ENCODE measurements at places on chromosomes 1 and 21.

DNA sequence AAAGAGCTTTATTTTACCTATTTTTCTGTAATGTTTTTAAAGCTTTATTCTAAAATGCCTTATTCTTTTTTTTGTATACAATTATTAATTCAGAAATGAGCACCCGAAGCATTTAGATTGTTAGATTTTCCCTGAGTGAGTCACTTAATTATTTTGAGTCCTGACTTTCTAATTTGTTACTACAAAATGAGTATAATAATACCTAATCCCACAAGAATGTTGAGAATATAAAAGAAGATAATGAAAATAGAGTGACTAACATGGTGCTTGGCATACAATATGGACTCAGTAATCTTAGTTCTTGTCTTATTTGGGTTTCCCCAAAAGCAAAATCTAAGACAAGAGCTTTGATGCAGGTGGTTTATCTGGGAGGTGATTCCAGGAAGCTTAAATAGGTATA, 142.2 kb downstream of the LHX8 start:
- DNase-seq, result no peak

GRCh38 chr1:178645808-178646200, 79.2 kb upstream of the RALGPS2 start:
- no peak for DNase-seq

- DNase-seq, result no peak
These were observed 1512.0 kb upstream of the PRMT6 start for GRCh38 chr1:105544475-105544874.

DNA sequence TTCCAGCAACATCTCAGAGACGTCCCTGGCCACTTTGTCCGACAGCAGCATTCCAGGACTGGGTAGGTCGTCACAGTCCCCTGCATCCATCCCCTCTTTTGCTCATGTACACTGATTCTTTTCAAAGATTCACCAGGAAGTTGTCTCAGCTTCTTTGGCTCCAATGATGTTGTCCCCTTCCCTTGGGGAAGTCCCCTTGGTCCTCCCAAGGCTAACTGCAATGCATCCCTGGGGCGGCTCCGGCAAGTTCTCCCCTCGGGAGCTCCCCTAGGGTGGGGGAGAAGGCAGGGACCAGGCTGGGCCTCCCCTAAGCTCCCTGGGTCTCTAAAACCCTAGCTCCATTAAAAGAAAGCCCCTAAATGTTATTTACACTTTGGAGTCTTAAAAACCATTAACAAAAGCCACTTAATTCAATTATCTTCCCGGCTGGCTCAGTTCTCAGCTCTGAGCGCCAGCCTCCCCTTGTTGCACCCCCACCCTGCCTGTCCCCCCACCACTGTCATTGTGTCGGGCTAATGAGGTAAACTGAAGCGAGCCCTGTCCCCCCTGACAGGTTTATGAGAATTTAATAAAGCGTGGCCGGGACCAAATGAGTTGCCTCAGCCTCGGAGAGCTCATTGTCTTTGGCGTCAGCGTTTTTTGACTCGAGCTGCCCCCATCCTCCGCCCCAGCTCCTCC, 25.3 kb downstream of the KNCN start:
- DNase-seq, result no peak

GRCh38 chr1:150182247-150182646, 32.5 kb downstream of the PLEKHO1 start:
- DNase-seq, result no peak

GRCh38 chr1:7641587-7642417, 129.3 kb upstream of the VAMP3 start:
- no peak for DNase-seq

- DNase-seq, result no peak
These were observed 1.3 kb downstream of the PARK7 start for GRCh38 chr1:7962636-7963377.

GRCh38 chr1:64882574-64883255, 83.6 kb downstream of the JAK1 start:
- DNase-seq, result no peak

- no peak for DNase-seq
These were observed 532.7 kb upstream of the OLFM3 start for GRCh38 chr1:102529446-102529845.

GRCh38 chr1:24501371-24502064, 1.1 kb upstream of the RCAN3 start:
- no peak for DNase-seq

- no peak for DNase-seq
These were observed 177.3 kb upstream of the TMEM51 start for GRCh38 chr1:14976256-14976655.

DNA sequence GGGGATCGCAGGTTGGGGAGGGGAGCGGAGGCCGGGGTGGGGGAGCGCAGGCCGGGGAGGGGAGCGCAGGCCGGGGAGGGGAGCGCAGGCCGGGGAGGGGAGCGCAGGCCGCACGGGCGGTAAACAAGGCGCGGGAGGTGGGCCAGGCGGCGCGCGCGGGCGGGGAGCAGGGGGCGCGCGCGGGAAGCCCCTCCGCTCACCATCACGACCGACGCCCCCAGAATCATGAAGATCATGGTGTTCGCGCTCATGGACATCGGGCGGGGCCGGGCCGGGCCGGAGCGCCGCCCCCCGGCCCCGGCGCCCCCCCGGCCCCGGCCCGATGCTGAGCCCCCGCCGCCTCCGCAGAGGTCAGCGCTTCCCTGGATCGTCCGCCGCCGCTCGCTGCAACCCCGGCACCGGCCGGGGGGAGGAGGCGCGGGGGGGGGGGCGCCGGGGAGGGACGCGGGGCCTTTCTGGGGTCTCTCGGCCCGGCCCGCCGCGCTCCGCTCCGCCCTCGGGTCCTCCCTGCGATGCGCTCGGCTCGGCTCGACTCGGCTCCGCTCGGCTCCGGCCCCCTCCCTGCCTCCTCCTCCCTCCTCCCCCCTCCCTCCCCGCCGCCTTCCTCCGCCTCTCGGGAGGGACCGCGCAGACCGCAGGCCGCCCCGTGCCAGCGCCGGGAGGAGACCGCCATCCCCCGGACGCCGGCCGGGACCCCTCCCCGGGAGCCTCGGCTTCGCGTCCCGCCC, at the start of gene TMEM240:
Gene TMEM240, minus strand, starts transcription at position 535 of the 728 bp plus-strand sequence. Its CDS starts 278 bp downstream, at position 257.
- DNase-seq, result peak; percentile 53

DNA sequence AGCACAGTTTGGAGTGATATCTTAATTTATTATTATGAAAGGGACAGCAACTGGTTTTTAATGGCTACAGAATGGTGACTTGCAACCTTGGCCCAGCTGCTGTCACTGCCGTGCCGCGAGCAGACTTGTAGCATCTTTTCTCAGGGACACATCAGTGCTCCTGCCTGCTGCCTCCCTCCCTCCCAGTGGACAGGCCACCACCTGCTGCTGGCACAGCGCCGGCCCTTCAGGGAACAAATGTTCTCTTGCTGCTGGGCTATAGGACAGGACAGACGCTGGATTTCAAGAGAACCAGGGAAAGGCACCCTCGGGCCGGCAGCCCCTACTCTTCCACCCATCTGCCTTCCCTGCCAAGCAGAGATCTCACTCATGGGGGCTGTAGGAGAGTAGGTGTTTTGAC, 413.8 kb upstream of the NFIA start:
- DNase-seq, result no peak

- no peak for DNase-seq
These were observed 59.8 kb downstream of the ERG start for GRCh38 chr21:38438462-38438893.

DNA sequence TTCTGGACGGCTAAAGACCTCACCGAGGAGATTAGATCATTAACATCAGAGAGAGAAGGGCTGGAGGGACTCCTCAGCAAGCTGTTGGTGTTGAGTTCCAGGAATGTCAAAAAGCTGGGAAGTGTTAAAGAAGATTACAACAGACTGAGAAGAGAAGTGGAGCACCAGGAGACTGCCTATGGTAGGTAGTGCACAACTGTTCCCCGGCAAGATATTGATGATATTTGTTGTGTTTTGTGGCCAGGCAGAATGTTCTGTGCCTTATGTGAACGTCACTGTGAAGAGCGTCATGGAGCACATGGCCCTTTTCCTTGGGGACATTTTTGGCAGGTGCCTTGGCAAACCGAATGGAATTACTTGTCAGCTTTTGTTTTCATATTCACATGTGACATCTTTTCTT, 191.7 kb downstream of the DISC1 start:
- no peak for DNase-seq

DNA sequence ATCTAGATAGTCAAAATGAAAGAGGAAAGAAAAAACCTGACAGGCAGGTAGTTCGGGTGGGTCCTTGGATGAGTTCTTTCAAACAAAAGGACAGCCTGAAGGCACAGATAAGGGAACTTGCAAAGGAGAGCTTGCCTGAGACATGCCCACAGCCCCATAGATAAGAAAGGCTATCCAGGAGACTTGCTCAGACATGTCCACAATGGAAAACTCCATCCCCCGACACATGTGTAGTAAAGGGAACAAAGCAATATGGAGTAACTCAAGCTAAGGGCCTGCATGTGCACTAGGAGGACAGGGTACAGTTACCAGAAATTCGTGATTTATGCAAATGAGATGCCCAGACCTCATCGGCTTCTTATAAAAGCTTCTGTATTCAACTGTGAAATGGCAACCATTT, 281.5 kb downstream of the NEGR1 start:
- DNase-seq, result no peak

- no peak for DNase-seq
These were observed 53.4 kb downstream of the DUSP10 start for GRCh38 chr1:221688488-221688843.

DNA sequence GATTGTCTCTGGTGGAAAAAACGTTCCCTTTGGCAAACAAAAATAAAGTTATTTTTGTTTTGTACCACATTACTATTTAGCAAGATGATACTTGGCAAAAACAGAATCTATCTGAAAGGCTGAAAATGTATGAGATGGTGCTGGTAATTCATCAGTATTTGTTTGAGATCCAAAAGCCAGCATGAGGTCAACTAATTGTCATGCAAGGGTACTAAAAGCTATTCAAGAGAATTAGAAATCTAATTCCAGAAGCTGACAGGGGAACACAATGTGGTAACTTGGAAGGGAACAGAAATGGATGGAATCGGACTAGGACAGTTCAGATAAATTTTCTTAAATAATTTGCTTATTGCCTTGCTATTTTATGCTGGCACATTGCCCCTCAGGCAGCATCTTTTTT, 263.8 kb downstream of the KCNT2 start:
- no peak for DNase-seq

DNA sequence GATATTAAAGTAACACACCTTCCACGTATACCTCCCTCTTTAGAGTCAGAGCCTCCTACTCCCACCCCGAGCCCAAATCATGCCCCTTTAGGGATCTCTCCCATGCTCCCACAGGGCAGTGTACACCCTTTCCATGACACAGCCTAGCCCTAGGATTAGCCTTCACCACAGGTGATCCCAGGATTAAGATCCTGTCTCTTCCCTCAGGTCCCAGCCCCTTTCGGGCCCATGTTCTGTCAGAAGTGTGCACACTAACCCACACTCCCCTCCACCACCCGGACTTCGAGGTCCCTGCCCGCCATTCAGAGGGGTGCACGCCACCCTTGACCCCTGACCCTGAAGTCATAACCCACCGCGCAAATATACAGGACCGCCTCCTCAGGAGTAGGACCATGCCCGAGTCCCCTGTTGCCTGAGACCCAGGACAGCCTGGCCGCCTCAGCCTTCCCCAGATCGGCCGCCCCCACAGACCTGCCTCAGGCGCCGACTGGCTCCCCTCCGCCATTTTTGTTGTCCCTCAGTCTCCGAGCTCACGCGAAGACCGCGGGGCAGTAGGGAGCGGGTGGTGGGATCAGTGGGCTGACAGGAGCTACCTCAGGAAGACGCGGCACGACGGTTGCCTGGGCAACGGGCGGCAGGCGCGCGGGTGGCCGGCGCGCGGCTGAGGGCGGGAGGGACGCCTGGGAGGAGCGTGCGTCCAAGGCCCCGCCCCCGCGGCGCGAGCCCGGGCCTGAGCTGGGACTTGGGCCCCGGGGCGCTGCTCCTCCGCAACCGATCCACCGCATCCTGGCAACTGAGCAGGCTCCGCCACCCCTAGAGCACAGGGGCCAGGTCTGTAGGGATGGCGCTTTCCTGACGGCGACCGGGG, at the start of gene AGBL4:
Gene AGBL4, minus strand, starts transcription at position 663 of the 868 bp plus-strand sequence.
- no peak for DNase-seq

Data from CD4-positive, alpha-beta T cell (primary cell).